ENCODE measurements at places on chromosomes 5 and 9.

DNA sequence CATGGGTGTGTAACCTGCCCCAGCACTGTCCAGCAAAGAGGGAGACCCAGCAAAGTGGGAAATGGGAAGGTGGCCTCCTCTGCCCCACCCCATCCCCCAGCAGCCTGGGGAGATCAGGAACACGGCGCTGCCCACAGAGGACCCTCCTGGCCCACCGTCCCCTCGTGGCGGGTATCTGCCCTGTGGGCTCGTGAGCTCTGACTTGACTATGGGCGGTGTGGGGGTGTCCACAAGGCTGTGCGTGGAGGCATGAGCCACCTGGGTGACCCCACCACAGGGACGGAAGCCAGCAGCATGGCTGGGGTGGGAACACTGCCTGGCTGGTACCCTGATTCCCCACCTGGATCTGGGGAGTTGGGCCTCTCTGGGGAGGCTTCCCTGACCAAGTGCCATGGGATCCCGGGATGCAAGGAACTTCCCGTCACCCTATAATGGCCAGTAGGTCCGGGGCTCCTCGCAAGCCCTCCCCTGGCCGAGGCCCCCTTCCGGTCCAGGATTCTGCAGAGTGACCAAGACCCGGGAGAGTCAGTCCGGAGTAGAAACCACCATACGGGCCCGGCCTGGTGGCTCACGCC is 29.3 kb upstream of the SLC6A19 start:
- no peak for DNase-seq

DNA sequence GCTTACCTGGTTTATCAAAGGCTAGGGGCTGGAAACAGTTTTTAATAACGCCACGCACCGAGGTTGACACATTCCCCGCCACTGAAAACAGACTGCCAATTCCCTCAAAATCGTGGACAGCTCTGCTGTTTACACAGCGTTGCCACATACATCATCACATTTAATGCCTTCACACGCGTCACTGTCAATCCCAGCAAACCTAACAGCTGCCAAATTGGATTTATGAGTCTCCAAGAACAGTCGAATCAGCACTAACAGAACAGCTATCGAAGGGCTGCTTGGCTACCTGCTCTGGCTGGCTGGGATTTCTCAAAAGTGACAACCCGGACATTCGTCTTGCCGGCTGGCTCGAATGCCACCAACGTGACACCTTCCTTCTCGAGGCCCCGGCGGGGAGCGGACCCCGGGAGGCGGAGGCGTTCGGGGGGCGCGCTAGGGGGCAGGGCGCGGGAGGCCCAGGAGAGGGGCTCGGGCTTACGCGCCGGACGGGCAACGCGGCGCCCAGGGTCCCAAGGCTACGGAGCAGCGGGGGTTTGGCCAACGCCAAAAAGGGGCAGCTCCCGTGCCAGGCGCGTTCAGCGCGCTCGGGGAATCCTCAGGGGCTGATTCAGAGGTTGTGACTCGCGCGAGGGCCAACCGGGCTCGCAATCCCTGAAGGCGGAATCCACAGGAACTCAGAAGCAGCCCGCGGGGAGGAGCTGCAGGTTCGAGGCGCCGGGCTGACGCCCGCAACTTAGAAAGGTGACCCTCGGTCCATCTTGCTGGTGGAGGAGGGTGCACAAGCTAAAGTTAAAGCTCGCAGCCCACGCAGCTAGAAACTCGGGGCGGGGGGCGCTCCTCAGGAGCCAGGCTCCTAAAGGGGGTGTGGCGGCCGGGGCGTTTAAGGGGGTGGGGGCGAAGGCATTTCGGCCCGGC is 1.2 kb downstream of the CDC14B start:
- no peak for DNase-seq

GRCh38 chr9:107600060-107600573 is 110.5 kb upstream of the KLF4 start:
- DNase-seq, result no peak

GRCh38 chr5:2914022-2914661 is 162.7 kb upstream of the IRX2 start:
- no peak for DNase-seq

DNA sequence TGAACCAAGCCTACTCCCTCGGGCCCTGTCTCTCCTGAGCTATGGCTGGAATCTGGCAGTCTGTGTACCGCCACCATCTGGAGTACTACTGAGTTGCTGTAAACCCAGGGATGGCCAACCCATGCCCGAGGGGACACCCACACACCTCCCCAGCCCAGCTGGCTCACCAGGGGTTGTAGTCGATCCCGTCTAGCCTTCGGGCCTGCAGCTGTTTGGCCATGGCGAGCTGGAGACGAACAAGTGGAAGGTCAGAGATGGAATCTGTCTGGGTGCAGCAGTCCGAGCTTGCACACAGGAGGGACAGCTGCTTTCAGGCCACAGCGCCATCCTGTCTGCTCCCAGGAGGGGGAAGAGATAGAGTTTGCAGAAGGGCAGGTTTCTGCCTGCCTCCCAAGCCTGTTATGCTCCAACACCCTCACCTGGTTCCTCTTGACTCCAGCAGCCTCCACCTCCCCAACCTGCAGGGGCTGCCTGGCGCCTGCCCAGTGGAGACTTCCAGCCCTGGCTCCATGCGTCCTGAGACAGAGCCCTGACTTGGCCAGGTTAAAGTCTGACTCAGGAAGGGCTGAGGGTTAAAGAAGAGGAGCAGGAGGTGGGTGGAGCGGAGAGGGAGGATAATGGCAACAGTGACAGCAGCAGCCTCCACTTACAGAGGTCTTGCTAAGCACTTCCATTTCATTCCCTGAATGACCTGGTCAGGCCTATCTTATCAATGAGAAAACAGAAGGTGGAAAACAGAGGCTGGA is 15.8 kb upstream of the SPOUT1 start:
- DNase-seq, result no peak

- DNase-seq, result no peak
These were observed 346.4 kb upstream of the SLC24A2 start for GRCh38 chr9:20135119-20135697.

GRCh38 chr5:37837414-37838032 is 2.3 kb downstream of the GDNF start:
- no peak for DNase-seq

- DNase-seq, result no peak
These were observed 72.3 kb downstream of the CFAP77 start for GRCh38 chr9:132482196-132482813.

DNA sequence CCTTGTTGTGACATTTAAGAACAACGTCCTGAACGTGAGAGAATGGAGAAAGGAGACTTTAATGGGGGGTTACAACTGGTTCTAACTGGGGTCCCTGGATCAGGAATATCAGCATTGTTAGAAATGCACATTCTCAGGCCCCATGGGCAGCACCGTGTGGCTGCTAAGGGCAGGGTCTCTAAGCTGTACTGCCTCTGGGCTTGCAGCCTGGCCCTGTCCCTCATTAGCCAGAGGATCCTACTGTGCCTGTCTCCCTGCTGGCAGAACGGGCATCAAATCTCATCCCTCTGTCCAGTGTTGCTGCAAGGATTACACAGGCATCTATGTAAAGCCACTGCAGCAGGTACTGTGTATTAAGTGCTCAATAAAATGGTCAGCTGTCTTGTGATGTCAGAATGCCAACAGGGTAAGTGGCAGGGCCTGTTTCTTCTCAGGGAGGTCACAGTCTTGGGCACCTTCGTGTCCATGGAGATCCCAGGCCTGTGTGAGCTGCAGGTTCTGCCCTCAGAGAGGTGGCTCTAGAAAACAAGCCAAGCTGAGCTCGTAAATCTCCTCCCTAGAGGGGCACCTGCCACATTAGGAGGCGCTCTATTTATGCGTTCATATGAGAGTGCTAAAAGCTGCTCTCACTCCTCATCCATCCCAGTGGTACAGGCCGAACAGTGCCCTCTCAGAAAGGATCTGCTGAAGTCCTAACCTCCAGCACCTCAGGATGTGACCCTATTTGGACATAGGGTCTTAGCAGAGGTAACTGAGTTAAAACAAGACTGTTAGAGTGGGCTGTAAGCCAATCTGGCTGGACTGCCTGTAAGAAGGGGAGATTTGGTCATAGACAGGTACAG is 210.5 kb downstream of the GADD45G start:
- DNase-seq, result no peak

- no peak for DNase-seq
These were observed 132.7 kb upstream of the CYLC2 start for GRCh38 chr9:102862478-102862877.

DNA sequence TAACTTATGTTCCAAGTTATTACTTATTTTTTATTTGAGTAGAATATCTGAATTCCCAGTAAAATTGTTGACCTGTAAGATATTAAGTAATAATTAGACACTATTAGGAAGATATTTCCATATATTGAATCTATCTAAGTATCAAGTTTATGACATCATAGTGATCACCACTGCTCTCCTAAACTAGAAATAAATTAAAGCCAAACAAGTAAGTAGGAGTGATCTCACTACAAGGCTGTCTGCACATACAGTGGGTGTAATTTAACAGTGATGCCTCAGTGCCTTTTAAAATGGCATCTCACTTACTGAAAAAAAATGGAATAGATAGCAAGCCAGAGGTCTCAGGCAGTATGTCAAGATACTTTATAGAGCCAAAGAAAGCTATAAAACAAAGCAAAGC is 789.6 kb downstream of the KCTD16 start:
- DNase-seq, result no peak

DNA sequence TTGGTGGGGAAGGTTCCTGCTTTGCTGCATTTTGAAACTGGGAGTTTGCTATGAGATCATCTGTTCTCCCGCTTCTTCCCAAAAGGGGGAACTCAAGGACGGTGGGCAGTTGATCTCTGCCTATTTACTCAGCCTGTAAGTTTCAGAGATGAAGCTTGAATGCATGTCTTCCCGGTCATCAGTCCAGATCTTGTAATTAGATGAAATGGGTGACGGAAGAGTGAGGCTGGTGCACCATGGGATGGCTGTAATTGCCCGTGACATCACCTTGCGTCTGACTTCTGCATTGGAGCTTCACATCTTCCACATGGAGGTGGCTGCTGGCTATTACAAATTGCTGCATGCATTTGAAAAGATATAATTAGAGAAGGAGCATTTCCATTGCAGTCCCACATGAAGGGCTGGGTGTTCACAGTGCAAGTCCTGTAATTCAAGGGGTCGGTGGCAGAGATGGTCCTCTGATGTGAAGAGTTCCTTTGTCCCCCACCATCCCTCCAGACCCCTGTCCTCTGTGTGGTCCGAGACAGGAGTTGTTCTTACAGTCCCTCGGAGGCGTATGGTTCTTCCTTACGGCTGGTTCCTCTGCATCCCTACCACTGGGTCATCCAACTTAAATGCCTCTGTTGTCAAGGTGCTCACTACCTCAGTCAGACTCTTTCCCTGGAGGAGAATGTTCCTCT is 72.9 kb downstream of the ZNF618 start:
- no peak for DNase-seq

DNA sequence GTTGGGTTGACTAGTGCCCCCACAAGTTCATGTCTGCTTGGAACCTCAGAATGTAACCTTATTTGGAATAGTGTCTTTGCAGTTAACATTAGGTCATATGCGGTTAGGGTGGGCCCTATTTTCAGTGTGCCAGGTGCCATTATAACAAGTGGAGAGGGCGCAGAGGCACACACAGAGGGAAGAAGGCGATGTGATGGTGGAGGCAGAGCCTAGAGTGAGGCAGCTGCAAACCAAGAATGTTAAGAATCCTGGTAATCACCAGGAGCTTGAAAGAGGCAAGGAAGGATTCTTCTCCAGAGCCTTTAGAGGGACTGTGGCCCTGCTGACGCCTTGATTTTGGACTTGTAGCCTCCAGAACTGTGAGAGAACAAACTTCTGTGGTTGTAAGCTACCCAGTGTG is 10.9 kb downstream of the GPR107 start:
- no peak for DNase-seq

GRCh38 chr9:68919661-68920060 is 94.3 kb downstream of the PRKACG start:
- no peak for DNase-seq

GRCh38 chr9:14119694-14120514 is 194.0 kb downstream of the NFIB start:
- DNase-seq, result no peak

GRCh38 chr5:759111-759751 is 25.3 kb downstream of the ZDHHC11B start:
- DNase-seq, result no peak

GRCh38 chr9:86600291-86600690 is 246.1 kb upstream of the TUT7 start:
- DNase-seq, result no peak

DNA sequence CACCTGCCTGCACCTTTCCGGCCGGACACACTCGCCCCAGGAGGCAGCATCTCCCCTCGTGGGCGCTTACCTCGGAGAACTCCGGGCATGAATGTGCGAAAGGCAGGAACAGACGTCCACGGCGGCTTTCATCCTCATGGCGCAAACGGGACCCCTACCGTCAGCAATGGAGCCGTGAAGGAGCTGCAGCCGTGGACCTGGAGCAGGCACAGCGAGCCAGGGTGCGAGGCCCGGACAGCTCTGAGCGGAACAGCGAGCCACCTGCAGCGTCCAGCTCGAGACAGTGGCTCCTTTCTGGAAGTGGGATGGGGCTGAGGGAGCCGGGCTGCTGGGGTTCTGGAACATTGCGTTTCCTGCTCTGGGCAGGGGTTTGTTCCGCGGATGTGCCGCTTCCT is 7.8 kb upstream of the SLC6A19 start:
- DNase-seq, result no peak

DNA sequence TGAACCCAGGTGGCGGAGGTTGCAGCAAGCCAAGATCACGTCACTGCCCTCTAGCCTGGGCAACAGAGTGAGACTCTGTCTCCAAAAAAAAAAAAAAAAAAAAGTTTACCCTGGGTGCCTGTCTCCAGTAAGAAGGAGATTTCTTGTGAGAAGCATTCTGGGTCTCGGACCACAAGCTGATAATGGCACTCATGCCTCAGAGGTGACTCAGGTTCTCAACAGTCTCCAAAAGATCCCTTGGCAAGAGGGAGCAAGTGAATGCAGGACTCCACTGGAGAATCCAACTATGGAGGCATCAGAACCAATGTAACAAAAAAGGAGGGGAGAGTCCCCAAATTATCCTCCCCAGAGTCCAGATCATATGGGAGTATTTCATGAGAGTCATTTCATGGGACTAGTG is 106.0 kb upstream of the LRRTM2 start:
- DNase-seq, result peak; percentile 29

GRCh38 chr5:79803007-79803406 is 113.4 kb downstream of the CMYA5 start:
- no peak for DNase-seq

GRCh38 chr5:111703662-111704061 is 53.3 kb downstream of the NREP start:
- DNase-seq, result no peak

- no peak for DNase-seq
These were observed 166.6 kb downstream of the ROR2 start for GRCh38 chr9:91783411-91783810.

DNA sequence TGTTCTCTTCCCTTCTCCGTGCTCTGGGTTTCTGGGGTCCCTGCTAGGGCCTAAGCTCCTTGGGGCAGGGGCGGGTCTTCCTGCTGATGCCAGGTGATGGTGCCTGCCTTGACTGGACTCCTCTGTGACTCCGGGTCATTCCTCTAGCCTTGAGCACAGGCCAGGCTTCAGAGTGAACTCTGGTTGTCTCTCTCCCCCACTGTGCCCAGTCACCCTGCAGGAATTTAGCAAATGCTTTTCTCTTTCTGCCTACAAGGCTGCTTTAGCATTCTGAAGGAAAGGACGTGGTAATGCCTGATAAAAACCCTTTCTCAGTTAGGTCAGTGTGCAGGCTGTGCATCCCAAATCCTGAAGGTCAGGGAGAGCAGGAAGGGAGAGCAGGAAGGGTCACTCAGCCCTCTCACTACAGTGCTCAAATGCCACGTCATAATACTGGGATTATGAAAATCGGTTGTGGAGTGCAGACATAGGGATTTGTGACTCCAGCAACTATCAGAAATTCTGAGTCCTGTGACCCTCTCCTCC is 2.7 kb downstream of the CXCL14 start:
- DNase-seq, result no peak
